Astrocyte of the cerebellum (primary cell): ENCODE measurements at places on chromosomes 5 and 9.
A peak's percentile ranks its signal among the peaks of the same experiment; 100 is the strongest.

- DNase-seq: no peak
Observed at GRCh38 chr9:137173796-137174664, 2.2 kb upstream of the TMEM210 start.

- no peak for DNase-seq
Observed at GRCh38 chr5:91229031-91229727, 153.9 kb downstream of the ARRDC3 start.

DNA sequence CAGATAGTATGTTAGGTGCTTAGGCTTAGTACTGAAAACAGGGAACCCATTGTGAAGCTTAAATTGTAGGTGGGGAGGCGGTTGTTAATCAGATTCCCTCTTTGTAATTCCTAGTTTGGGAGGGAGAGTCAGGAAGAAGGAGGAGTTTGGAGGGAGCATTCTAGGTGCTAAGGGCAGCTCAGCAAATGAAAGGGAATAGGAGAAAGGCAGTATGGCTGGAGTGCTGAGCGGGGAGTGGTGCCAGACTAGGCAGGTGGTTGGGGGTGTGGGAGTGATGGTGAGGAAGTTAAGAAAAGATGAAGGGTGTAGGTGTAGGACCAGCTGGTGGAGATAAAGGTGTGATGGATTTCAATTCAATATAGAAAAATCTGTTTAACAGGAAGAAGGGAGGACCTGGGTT is 11.1 kb upstream of the GARNL3 start:
- DNase-seq: no peak

DNA sequence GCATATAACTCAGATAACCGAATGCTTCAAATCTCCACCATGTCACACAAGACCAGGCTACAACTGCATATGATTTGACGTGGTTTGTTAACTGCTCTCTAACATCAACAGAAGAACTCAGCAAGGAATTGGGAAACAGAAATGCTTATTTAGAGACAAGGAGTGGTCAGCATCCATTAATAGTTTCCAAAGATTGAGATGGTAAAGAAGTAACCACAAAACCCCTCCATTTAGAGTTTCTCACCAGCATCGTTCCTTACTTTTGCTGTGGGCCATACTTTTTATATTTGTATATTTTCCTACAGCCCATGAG is 25.2 kb downstream of the DPYSL3 start:
- DNase-seq: no peak

DNA sequence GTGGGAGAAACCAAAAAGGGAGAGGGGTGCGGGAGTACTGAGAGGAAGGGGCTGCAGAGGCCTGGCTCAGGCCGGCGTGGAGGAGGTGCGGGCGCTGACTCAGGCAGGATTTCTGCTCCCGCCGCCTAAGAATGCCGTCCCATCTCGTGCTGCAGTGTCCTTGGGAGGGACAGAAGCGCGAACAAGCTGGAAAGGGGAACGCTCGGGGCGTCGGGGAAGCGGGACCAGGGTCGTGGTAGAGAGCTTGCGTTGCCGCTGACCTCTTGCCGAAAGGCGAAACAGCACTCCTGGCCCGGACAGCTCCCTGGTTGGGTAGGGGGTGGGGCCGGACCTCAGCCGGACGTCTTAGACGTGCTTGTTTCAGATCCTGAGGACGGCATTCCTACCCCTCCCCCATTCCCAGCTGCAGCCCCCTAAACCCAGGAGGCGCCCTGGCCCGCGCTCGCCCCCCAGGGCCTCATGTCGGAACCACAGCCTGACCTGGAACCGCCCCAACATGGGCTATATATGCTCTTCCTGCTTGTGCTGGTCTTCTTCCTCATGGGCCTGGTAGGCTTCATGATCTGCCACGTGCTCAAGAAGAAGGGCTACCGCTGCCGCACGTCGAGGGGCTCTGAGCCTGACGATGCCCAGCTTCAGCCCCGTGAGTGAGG is 1.1 kb downstream of the RELL2 start:
- DNase-seq: no peak

DNA sequence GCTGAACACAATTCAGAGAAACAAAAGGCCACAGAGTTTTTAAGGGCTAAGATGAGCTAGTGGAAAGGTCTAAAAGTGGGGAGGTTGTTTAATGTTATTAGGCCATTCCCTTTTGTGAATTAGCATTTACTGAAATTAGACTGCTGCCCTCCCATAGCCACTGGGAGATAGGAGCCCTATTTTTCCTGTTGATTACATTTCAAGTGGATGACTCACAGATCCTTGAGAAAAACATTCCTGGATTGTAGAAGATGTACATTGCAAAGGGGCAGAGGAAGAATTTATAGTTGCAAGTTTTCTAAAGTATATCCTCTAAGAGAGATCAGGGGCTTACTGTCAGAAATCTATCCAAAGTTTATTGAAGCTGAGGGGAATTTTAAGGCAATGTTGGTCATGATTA is 367.1 kb upstream of the IZUMO3 start:
- no peak for DNase-seq

- no peak for DNase-seq
Observed at GRCh38 chr9:125551781-125552180, 155.2 kb downstream of the MAPKAP1 start.

GRCh38 chr5:149280124-149280523 is 8.5 kb downstream of the AFAP1L1 start:
- DNase-seq: no peak

GRCh38 chr9:18368206-18368605 is 105.7 kb upstream of the ADAMTSL1 start:
- no peak for DNase-seq

GRCh38 chr5:13985731-13986418 is 41.4 kb upstream of the DNAH5 start:
- DNase-seq: peak; percentile 82

DNA sequence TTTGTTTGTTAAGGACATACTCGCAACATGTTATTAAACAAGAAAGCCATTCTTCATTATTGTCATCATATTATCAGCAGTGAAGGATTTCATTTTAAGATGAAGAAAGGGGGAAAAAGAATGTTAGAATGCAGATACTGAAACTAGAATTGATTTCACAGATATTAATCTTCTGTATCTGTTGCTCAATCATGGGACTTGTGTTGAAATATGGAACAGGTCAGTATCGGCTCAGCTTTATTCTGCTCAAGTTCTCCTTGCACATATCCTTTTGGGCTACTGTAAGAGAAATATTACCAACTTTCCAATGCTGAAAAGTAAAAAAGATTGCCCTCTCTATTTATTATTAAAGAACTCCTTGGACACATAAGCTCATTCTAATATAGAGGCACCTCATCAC is 13.8 kb upstream of the ANXA1 start:
- no peak for DNase-seq

- peak; percentile 44 for DNase-seq
Observed at GRCh38 chr9:33165263-33166151, 1.6 kb downstream of the B4GALT1 start.

DNA sequence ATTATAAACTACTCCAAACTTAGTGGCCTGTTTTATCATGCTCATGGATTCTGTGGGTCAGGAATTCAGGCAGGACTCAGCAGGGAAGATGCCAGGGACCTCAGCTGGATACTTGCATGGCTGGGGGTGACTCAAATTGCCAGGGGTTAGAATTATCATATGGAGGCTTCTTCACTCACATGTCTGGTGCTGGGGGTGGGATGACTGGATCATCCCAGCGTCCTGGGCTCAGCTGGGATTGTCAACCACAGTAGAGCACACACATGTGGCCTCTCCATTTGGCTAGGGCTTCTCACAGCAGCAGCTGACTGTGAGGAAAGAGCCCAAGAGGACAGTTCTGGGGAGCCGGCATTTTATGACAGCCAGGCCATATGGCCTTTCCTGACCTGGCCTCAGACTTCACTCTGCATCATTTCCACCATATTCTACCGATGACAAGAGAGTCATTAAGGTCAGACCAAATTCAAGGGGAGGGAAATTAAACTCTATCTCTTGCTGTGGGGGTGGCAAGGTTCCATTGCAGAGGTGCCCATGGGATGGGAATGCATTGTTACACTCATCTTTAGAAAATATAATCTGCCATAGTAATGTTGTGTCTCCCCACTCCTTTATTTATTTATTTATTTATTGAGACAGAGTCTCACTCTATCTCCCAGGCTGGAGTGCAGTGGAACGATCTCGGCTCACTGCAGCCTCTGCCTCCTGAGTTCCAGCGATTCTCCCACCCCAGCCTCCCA is 5.2 kb upstream of the GRK6 start:
- DNase-seq: no peak

DNA sequence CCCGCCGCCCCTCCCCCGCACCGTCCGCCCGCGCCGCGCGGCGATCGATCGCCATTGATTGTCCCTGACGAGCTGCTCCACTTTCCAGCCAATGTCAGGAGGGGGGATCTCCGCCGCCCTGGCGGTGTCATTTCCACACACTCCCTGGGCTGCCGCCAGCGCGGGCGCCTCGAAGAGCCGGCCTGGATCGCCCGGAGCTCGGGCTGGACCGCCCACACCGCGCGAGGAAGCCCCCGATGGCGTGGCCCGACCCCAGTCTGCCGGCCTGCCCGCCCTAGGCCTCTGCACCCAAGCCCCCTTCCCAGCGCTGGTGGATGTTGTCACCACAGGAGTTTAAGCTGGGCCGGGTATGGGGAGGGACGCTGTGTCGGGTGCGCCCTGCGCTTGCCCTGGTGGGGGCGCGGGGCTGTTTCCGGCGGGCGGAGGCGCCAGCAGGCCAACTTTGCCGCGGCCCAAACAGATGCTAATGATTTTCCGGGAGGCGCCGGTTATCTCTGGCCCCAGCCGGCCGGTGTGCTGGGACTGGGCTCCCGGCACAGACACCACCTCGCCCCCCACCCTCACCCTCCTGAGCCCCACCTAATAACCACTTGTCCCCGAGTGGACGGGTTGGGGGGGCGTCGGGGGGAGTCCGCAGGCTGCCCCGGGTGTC is 10.6 kb upstream of the CXXC5 start:
- no peak for DNase-seq

- peak; percentile 24 for DNase-seq
Observed at GRCh38 chr5:171857489-171857876, 71.9 kb downstream of the SMIM23 start.

DNA sequence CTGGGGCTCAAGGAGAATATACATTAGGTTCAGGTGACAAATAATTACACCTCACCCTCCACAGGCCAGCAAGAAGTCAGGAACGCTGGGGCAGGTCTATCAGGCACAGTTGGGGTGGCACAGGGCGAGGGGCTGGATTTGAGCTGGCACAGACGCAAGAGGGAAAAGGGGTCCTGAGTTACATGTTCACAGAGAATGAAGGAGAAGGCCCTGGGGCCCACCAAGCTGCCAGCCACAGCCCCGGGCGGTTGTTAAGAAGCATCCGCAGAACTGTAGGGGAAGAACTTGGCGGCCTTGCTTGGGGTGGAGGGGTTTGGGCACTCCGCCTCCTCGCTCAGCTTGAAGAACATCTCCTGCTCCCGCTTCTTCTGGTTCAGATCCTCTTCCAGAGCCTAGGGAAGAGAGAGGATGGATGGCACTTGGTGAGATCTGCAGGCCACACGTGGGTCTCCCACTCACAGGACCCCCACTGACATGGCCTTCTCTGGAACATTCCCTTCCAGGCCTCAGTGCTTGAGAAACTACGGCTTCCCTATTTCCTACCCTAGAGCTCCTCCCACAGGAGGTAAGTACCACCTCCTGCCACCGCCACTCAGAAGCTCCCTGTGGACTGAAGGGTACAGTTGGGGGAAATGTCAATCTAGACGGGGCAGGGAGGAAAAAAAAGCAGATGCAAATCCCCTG is 38.3 kb upstream of the FBXW11 start:
- DNase-seq: no peak

- no peak for DNase-seq
Observed at GRCh38 chr9:7770111-7770510, 29.5 kb downstream of the DMAC1 start.

DNA sequence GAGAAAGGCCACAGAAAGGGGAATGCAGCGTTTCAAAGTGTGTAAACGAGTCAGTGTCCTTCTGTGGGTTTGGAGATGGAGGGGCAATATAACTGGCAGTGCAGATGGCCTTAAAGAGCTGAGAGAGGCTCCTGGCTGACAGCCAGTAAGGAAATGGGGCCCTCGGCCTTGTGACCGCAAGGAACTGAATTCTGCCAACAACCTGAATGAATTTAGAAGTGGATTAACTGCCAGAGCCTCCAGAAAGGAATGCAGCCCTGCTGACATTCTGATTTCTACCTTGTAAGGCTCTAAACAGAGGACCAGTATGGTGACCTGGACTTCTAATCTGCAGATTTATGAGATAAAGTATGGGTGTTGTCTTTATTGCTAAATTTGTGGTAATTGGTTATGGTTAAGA is 17.5 kb upstream of the NREP start:
- peak; percentile 78 for DNase-seq

GRCh38 chr5:31078956-31079355 is 114.5 kb upstream of the CDH6 start:
- no peak for DNase-seq

DNA sequence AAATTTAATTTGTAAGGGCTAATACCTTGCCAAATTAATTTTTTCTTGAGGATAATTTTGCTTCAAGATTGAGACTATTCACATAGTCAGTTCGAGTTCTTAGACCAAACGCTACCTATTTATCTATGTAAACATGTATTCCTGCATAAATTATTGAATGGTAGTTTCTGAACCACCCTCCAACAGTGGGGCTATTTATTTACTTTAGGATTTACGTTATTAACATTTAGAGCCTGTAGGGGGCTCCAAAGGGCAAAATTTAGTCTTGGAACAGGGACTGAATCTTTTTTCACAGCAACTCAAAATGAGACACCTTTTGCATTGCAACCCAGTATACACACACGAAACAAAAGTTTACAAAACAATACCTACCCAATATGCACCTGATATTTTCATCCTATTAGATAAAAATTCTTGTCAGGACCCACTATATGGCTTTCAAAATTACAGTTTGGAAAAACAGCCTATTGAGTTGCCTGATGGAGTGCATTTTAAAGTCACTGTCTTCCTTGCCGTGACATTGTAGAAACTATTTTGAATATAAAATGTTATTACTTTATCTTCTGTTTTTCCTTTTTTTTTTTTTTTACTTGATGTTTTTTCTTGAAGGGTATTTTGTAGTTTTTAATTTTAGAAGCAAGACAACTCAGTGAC is 47.1 kb upstream of the POU4F3 start:
- DNase-seq: peak; percentile 42

DNA sequence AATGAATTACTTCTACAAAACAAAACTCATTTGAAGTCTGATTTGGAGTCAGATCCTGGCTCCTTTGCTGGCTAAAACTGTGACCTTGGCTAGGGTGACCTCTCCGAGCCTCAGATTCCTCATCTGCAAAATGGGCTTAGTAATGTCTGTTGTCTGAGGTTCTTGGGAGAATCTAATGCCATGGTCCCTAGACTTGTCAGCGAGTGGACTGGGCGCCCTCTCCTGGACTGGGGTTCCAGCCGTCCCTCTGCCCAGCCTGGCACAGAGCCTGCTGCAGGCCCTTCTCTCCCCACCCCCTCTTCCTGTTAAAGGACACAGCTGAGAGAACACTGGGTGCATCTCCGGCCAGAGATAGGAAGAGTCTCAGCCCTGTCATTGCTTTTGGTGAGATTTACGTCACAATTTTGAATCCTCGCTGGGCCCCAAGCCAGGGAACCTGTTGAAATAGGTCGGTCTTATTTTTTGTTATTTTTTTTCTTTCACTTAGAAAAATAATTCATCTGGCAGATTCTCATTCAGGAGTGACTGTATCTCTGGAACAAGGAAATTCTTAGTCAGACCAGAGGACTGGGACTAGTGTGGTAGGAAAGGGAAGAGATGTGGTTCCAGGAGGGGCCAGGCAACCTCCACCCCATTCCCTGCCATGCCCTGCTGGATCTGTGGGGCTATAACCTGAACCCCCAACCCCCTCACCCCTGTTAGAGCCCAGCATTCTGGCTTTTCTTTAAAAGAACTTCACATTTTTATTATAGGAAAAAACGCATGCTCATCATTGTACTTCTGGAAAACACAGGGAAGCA is 48.2 kb upstream of the RPL26L1 start:
- no peak for DNase-seq
